ENCODE measurements at places on chromosomes 13 and 19.
A peak's percentile ranks its signal among the peaks of the same experiment; 100 is the strongest.

- no peak for DNase-seq
Observed at GRCh38 chr19:55855160-55855559, 18.8 kb downstream of the NLRP4 start.

DNA sequence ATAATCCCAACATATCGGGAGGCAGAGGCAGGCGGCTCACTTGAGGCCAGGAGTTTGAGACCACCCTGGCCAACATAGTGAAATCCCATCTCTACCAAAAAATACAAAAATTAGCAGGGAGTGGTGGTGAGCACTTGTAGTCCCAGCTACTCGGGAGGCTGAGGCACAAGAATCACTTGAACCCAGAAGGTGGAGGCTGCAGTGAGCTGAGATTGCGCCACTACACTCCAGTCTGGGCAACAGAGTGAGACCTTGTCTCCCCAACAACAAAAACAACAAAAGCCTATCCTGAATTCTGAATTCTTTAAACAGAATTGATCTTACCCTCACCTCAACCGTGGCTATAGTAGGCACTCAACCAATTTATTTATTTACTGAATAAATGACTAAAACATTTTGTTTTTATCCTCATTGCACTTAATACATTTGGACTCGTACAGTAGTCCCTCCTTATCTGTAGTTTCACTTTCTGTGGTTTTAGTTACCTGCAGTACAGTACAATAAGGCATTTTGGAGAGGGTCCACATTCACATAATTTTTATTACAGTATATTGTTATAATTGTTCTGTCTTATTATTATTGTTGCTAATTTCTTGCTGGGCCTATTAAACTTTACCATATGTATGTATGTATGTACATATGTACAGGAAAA, 98.8 kb downstream of the TBC1D4 start:
- DNase-seq = no peak

GRCh38 chr13:39956036-39956435, 300.6 kb downstream of the COG6 start:
- DNase-seq = no peak

GRCh38 chr19:33621811-33622504, at the start of gene CHST8:
Gene CHST8 (plus strand): TSS chr19:33621953. CDS start chr19:33689262, 67,309 bp downstream.
- DNase-seq = peak; percentile 13

Measured in fibroblast of upper back skin (primary cell).